ENCODE measurements at places on chromosomes 1 and 21.

- peak; percentile 52 for DNase-seq
These were observed 91.5 kb downstream of the NGF start for GRCh38 chr1:115246526-115246925.

GRCh38 chr1:235069577-235070563 lies 58.8 kb downstream of the TOMM20 start:
- peak; percentile 94 for DNase-seq

GRCh38 chr1:159889821-159890252 lies 10.1 kb downstream of the CFAP45 start:
- peak; percentile 94 for DNase-seq

GRCh38 chr1:199205740-199206441 lies 567.1 kb downstream of the PTPRC start:
- DNase-seq: peak; percentile 28

GRCh38 chr1:6145864-6146410 lies 34.2 kb downstream of the CHD5 start:
- DNase-seq: no peak

DNA sequence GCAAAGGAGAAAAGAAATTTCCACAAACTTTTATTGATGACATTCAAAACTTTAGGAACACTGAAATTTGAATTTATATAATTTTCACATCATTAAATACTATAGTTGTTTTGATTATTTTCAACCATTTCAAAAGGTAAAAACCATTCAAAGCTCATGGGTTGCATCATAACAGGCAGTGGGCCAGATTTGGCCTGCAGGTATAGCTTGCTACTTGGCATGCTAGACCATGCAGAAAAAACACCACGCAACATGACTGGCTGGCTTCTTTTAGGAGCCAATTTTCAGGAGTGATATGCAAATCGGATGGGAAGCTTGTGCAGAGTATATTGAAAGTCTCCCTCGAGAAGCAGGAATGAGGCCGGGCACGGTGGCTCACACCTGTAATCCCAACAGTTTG lies 144.8 kb downstream of the GLUL start:
- no peak for DNase-seq

- DNase-seq: peak; percentile 9
These were observed 91.7 kb downstream of the TTC3 start for GRCh38 chr21:37164742-37165141.

Data from fibroblast of skin of right biceps (primary cell).